Stimulated activated CD8-positive, alpha-beta memory T cell treated with anti-CD3 and anti-CD28 coated beads, Interleukin-4, amount 100 ng/mL, for 4 hours (primary cell): ENCODE measurements at places on chromosomes 7 and 10.

DNA sequence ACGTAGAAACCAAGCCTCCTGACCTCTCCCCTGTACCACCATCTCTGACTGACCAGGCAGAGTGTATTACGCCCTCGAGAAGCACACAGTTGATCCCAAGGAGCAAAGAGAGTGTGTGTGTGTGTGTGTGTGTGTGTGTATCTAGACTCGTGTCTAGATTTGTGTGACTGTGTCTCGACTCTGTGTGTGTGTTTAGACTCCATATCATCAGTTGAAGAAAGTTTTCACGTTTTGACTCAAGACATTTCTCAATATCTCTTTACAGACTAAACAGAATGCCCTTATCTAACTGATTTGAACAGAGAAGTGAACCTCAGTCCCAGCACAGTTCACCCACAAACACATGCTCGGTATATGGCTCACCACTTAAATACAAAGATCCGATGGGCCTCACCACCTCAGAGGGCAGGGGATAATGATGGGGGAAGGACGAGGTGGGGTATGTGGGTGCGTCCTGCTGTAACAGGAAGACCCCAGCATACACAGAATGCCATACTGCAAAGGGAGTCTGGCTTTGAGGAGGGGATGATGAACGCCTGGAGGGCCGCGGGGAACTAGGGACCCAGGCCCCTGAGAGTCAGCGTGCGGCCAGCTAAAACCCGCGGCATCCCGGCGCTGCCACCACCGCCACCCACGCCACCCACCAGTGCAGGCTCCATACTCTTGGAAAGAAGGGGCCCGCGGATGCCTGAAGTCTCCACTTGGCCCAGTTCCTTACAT lies 780 bp downstream of the ALDH18A1 start:
- no peak for DNase-seq

DNA sequence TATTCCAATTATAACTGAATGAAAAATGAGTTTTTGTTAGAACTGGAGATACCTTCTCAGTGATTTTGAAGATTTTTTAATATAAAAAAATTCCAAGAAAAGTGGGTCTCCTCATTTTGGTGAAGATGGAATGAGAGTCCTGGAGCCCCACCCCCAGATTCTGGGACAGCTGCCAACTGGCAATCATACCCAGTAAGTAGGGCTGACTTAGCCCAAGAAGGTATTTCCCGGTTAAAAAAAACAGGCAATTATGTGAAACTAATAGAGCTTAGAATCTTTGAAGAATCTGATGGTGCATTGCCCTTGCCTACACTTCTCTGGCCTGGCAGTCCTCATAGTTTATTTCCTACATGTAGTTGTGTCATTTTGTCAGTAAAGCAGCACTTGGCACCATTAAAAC lies 52.8 kb upstream of the VWDE start:
- no peak for DNase-seq

DNA sequence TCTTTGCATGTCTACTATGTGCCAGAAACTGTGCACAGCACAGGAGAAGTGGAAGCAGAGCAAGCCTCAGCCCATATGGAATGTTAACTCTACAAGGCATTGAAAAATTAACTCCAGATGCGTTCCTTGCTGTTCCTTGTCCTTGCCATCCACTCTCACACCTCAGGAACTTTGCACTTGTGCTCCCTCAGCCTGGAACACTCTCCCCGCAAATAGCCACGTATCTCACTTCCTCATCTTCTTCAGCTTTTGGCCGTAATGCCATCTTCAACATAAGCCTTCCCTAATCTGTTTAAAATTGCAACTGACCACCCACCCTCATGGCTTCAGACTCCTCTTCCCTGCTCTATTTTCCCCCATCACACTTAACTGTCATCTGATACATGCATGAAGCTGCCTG lies 83.2 kb upstream of the CAPZA2 start:
- DNase-seq, result no peak

DNA sequence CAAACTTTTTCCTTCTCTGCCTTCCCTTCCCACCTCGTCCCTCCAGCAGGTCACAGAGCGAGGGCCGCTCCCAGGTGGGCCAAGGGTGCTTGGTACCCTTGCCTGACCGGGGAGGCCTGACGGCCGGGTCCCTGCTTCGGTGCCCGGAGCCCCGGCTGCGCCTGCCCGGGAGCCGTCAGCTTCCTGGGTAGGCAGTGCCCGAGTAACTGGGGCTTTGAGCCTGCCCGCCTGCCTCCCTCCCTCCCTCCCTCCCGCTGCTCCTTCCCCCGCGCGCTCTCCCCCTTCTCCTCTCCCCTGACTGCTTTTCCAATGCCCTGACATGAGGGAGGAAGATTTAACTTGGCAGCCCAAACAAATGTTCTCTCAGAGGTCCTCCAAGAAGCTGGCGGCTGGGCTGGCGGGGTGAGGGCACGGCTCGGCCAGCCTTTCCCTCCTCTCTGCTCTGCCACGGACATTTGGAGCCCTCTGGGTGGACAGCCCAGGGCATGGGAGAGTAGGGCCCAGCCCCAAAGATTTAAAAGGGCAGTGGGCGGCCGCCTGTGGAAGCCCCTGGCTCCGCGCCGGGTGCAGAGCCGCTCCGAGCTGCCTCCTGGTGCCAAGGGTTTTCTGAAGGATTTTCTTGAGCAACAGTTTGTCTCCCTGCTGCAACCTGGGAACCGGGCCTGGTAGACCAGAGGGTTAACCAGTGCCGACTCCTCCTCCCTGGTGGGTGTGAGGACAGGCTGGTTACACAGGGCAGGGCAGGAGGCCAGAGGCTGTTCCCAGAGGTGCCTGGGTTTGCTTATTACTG lies 2.0 kb downstream of the ZMIZ1 start:
- DNase-seq, result no peak

- DNase-seq, result no peak
These were observed 103.1 kb downstream of the KLF6 start for GRCh38 chr10:3681642-3682554.

GRCh38 chr7:127107601-127108007 lies 145.1 kb downstream of the GRM8 start:
- DNase-seq, result no peak

- DNase-seq, result no peak
These were observed 40.2 kb downstream of the TCF7L2 start for GRCh38 chr10:112990271-112990670.

- no peak for DNase-seq
These were observed 61.7 kb upstream of the CCNY start for GRCh38 chr10:35274498-35275060.
